ENCODE measurements at places on chromosomes 11 and 22.

- DNase-seq = no peak
Observed at GRCh38 chr11:1822648-1823375, 12.0 kb upstream of the SYT8 start.

- DNase-seq = no peak
Observed at GRCh38 chr11:130165601-130166456, 6.2 kb downstream of the ST14 start.

GRCh38 chr11:9562716-9563115 lies 10.8 kb upstream of the WEE1 start:
- no peak for DNase-seq

GRCh38 chr22:22210375-22210774 lies 34.2 kb upstream of the VPREB1 start:
- DNase-seq = peak; percentile 80

- no peak for DNase-seq
Observed at GRCh38 chr22:36772451-36772850, 3.5 kb downstream of the IFT27 start.

GRCh38 chr22:19756288-19757128 lies 4.1 kb upstream of the TBX1 start:
- DNase-seq = peak; percentile 73

DNA sequence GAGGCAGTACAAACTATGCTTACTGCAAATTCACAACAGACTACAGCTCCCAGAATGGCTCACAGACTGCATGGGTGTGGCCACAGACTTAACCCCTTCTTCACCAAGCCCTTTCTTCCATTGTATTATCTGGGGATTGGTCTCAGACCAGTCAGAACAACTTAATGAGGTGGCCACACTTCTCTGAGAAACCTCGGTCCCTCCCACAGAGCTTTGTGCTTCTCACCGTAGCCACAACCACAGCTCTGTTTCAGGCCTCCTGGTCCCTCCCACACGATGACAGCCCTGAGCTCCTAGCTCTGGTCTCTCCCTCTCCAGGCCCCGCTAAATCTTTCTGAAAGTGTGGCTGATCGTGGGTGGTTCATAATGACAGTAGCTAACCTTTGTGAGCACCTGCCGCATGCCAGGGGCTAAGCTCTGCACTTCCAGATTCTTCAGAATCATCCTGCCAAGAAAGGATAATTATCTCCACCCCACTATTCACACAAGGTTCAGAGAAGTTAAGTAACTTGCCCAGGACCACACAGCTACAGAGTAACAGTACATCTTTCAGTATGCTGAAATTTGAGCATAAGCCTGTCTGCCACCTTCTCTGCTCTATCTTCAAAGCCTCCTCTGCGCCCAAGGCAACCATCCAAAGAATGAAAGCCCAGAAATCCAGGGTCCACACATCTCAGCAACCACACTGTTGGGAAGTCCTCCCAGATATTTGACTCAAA lies 5.4 kb downstream of the PDE2A start:
- peak; percentile 82 for DNase-seq

DNA sequence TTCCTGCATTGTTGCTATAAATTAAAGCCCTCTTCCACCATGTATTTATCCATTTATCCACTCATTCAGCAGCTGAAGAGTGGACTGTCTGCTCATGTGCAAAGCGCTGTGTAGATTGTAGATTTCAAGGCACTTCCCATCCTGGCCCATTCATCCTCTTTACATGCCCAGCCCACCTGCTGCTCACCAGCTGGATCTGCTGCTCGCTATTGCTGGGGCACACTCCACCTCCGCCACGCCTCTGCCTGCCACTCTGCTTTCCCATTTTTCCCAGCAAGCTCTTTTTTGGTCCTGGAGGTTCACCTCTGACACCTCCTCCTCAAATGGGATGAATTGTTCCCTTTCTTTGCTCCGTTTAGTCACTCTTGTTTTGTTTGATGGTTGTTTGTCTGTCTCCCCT lies 48.3 kb downstream of the CEP164 start:
- no peak for DNase-seq

- DNase-seq = no peak
Observed at GRCh38 chr22:47259990-47260389, 497.5 kb downstream of the TBC1D22A start.

DNA sequence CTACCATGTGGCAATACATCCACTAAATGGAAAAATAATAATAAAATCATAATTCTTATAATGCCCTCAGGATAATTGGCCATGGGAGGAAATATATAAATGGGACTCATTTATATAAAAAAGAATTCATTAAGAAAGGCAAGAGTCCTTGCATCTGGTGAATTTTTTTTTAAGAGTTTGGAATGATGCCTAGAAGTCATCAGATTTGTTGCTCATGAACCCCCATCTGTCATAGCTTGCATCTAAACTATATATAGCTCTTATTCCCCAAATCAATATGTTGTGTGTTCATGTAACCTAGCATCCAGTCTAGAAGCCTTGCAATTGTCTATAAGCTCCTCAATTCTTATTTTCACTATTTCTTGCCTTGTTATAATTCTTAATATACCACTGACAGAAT lies 75.9 kb downstream of the CADM1 start:
- DNase-seq = no peak

- DNase-seq = no peak
Observed at GRCh38 chr11:75480185-75481175, 45.3 kb downstream of the GDPD5 start.

DNA sequence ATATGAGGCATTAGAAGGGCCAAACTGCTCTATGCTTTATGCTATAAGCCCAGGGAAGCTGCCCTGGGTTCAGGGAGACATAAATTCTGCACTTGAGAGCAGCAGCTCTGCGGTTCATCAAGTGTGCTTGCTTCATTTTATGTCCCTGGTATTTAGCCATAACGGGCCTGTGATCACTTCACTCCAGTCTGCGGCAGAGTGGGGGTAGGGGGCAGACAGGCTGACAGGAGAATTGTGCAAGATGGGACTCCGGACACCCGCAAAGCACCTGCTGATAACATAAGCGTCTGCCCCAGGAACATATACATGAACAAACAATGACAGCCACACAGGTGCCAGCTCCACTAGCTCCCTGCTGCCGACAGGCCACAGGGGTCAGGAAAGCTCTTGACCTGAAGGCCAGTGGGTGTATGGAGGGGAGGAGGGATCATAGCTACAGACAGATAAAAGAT lies 56.1 kb downstream of the SMCO4 start:
- DNase-seq = no peak

DNA sequence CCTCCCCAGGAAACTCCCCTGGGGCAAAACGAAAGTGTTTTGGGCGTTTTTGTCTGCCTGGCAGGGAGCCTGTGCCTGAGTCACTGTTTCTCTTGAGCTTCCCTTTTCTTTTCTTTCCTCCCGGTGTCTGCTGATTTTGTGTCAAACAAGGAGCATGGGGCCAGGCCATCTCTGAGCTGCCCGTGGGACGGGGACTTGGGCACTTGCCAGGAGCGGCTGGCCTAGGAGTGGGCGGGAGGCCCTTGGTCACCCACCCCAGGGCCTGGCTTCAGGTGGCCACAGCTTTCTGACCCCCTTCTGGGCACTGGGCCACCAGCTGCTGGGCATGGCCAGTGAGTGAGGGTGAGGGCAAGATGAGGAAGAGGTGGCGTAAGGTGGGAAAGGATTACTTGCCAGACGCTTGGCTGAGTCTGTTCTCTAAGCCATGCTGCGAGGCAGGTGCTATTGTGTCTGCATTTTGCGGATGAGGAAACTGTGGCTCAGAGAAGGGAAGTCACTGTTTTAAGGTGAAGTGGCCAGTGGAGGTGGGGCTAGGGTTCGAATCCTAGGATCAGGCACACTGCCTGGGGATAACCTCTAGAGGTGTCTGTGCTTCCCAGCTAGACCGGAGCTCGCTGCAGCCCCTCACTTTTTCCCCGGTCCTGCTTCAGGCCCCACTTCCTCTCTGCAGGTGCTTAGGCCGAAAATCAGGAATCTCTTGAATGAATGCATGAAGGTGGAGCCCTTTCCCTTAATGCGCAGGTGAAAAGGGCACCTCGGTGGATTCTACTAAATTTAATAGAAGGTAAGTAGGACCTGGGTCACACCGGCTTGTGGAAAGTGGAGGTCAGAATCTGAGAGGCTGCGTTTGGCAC lies 7.8 kb upstream of the NFAM1 start:
- no peak for DNase-seq

- no peak for DNase-seq
Observed at GRCh38 chr11:67581469-67581868, 2.1 kb upstream of the GSTP1 start.

- DNase-seq = no peak
Observed at GRCh38 chr11:123677510-123677909, 23.1 kb upstream of the SCN3B start.
